ENCODE measurements at places on chromosomes 13 and 19. TPM values are rescaled to one million over a fixed set of nuclear protein-coding genes. Genes with fewer than 3 reads are reported as not detected.

- no peak for DNase-seq
Measured at GRCh38 chr13:98878486-98879126, 99.3 kb downstream of the DOCK9 start.

DNA sequence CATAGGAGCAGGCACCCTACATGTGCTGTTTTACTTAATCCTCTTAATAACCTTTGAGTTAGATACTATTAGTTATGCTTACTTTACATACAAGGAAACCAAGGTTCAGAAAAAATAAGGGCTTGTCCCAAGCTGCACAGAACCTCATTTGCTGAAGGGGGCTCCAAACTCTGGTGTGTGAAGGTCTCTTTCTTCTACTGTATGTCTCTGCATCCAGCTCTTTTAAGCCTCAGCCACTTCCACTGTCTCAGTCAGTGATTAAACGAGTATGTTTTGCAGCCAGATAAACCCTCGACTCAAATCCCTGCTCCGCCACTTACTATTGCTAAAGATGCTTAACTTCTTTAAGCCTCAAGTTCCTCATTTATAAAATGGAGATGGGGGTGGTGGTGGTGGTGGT, 112.4 kb upstream of the WASF3 start:
- no peak for DNase-seq

DNA sequence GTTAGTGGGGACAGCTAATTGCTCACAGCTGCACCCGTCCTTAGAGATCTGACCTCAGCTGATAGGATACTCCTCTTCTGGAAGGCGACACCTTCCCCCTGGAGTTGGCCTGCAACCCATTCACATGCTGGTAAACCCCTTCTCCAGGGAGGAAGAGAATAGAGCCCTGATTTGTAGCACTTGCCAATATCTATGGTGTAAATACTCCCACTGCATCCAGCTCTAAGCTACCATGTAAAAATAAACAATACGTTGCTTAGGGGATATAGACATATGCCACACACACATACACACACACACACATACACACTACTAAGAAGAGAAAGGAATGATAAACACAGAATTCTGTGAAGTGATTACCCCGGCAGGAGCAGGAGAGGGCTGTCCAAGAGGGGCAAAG, 49.4 kb upstream of the KCTD15 start:
- no peak for DNase-seq

Gene FAM216B
- total RNA-seq, result 0.41 TPM

Gene GNA15
- total RNA-seq, result 0.82 TPM

All from frontal cortex (tissue), 4 donors.